ENCODE measurements at places on chromosomes 1 and 21.

- DNase-seq, result no peak
Observed at GRCh38 chr1:118862755-118863154, 125.4 kb downstream of the TBX15 start.

DNA sequence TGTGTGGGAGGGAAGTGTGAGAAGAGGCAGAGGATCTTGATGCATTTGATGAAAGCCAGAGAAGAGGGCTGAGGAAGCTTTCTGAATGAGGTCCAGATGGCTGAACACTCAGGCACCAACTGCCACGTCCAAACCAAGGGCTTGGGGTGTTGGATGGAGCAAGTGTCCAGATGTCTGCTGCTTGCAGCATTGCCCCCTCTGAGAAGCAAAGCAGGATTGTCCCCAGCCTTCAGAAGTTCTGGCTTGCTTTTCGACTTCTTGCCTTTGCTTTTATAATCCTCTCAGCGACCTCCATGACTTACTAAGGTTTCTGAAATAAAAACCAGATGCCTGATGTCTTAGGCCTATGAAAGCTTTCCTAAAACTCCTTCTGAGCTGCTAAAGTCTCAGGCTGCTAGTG lies 182.5 kb downstream of the HUNK start:
- peak; percentile 42 for DNase-seq

DNA sequence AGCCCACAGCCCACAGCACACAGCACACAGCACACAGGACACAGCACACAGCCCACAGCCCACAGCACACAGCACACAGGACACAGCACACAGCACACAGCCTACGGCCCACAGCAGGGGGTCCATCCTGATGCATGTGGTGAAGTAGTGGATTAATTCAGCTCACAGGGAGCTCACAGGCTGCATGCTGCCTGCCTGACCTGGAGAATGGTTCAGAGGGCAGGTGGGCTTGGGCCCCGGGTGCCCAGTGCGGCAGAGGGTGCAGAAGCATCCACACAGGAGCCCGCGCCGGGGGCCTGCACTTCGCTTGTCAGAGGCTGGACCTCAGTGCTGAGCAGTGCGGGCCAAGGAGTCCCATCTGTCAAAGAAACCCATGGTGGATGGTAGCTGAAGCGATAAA lies 21.1 kb upstream of the AJAP1 start:
- DNase-seq, result no peak

DNA sequence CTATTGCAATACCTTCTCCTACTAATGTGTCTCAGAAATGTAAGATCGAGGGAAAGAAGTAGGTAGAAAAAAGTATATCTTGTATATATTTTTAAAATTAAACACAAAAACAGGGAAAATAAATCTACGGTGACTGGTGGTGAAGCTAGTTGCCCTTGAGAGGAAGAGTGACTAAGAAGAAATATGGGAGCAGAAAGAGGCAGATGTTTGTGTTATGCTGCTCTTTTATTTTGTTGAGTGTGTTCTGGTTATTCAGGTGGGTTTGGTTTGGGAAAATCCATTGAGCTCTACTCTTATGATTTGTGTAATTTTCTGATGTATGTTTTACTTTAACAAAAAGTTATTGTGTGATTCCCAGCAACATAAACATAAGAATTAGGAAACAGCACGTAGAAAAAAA lies 444.9 kb upstream of the B3GALT2 start:
- DNase-seq, result no peak

DNA sequence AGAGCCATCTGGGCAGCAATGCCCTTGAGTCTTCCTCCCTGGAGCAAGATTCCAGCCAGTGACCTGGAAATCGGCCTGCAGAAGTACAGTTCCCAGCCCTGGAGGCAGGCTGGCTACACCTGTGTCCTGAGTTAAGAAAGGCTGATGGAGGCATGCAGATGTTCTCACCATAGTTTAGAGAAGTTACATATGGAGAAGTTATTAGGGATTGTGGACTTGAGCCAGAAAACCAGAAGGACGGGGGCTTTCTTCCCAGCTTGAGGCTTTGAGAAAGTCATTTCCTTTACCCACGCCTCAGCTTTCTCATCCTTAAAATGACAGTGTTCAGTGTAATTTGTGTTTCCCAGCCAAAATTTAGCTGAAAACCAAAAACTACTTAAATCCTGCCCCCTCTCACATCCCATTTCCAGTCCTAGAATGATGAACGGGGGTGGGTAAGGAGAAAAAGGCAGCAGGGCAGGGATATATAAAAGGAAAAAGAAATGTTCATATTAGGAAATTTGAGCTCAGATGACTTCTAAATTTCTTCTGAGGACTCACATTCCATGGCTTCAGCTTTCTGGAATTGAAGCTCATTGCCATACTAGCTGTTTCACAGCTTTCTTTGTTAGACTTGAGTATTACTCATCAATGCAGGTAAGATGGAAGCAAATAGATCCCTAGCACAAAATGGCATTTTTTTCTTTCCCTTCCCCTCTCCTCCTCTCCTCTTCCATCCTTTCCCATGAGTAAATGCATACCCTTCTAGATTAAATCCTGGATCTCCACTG lies 14.4 kb upstream of the C8B start:
- DNase-seq, result no peak

- no peak for DNase-seq
Observed at GRCh38 chr21:22885614-22886013, 1887.4 kb downstream of the NCAM2 start.

DNA sequence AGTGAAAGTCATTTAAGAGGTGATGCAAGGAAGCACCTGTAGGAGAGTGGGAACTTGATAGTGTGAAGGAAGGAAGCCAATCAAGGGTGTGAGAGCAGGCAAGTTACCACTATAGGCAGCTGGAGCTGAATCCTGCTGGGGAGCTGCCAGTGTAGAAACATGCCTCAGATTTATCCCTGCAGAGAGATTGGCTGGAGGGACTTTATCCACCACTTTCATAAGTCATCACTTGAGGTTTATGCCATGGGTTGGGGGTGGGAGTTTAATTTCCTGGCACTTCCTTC lies 443.6 kb downstream of the PLPP3 start:
- no peak for DNase-seq

DNA sequence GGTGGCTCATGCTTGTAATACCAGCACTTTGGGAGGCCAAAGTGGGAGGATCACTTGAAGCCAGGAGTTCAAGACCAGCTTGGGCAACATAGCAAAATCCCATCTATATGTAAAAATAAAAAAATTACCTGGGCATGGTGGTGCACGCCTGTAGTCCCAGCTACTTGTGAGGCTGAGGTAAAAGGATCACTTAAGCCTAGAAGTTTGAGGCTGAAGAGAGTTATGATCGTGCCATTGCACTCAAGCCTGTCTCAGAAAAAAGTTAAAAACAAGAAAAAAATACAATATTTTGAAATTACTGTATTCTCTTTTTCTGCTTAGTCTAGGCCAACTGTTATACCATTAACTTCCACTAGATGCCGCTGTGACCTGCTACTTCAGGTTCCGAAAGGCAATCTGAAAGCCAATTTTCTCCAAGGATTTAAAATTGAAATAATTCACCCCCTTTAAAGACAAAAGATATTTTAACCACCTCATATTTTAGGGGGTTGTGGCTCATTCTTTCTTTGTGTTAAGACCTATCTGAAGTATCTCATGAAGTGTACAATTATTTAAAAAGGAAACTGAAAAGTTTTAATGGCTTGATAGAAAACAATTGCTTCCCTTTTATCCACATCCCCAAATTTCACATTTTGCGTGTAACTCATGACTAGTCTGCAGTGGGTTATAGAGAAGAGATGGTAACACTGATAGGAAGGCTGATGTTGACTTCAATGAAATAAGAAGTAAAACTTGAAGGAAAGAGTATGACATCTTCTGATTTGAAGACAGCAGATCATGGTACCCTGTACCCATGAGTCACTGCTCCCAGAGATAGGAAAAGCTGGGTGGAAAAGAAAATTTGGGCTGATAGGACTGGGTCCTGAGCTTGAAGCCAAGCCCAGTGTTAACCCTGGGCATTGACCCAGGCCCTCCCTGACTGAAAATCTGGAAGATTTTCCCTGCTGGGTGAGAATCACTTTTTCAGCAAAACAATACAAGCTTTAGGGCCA lies 24.4 kb upstream of the CLDN14 start:
- peak; percentile 47 for DNase-seq

DNA sequence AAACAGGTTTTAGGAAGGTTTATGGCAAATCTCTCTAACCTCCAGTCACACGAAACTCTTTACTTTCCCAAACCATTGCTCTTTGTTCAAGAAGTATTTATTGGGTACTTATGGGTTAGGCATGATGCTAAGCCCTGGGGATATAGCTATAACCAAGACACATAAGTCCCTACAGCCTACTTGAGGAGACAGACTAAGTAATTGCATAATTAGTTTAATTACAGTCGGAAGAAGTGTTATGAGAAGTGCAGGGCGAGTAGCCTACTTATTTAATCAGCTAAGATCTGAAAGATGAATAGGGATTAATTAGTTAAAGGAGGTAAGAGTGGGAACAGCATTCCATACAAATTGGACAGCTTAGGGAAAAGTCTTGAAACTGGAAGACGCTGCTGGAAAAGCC lies 13.2 kb upstream of the NASP start:
- no peak for DNase-seq

- DNase-seq, result peak; percentile 6
Observed at GRCh38 chr1:91617285-91617765, 116.7 kb downstream of the CDC7 start.

DNA sequence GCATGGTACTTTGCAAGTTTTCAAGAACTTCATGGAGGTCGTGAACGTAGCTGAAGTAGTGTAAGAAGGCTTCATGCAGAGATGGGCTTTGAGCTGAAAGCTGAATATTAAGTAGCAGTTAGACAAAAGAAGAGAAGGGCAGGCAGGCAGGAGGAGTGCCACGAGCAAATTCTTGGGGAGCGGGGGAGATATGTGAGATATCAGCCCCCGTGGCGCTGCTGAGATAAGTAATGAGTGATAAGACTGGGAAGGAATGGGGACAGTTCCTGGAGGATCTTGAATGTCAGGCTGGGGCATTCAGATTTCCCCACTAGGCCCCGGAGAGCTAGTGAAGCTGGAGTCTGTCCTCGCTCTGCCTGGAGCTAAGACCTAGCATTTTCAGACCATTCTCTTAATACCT lies 27.9 kb upstream of the KIRREL1 start:
- no peak for DNase-seq

- DNase-seq, result peak; percentile 61
Observed at GRCh38 chr21:31347435-31348032, 3.5 kb upstream of the TIAM1 start.

GRCh38 chr1:112869895-112870294 lies 86.1 kb downstream of the SLC16A1 start:
- no peak for DNase-seq

DNA sequence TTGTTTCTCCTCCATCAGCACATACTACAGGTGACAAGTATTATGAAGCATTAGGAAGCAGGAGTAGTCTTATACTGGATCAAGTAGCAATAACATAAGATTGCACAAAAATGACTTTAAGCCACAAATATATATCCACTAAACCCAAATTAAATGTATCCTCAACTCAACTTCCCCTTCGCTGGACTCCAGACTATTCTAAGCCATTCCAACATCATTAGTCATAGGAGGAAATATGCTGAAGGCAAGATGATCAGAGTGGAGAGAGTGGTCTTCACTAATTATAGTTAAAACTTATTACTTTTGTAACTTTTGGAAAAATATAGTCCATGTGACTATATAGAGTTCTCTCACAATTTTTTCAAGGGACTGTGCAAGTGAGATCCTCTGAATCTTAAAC lies 390.7 kb upstream of the ZP4 start:
- no peak for DNase-seq

DNA sequence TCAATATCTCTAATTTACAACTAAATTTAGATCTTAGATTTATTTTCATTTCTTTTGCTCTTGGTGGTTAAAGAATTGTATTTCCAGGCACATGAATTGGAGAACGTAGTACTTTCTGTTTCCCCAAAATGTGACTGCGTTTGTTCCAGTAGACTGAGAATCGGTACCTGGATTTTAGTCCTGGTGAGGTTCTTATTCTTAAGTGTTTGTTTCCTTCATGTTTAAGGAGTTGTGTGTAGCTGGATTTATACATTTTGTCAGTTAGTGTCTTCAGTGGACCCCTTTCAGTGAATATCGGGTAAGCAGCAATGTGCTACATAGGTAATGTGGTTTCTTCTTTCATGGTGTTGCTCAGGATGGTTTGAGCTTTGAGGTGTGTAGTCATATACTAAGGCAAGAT lies 6.8 kb downstream of the MIER1 start:
- DNase-seq, result no peak

DNA sequence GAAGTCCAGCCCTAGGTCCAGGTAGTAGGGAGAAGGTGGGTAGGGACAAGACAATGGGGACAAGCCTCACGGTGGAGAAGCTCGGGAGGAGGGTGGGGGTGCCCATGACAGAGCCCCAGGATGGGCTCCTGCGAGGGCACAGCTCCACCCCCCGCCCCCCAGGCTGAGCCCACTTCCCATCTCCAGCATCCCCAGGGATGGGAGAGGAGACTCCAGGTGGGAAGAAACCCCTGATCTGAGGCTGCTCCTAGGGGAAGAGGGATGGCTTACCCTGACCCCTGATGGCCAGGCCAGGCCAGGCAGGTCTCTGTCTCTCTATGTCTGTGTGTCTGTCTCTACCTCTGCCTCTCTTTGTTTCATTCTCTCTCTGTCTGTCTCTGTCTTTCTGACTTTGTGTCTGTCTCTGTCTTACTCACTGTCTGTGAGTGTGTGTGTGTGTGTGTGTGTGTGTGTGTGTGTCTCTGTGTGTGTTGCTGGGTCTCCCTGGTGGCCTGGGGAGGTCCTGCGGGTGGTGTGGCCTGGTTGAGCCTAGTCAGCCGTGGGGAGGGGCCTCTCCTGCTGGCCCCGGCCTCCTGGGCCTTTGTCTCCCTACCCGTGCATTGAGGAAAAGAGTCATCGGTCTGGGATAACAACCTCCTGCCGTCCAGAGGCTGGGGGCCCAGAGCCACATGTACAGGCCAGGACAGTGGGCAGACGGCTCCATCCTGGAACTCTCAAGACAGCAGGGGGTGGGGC lies 45.7 kb downstream of the WNT9A start:
- no peak for DNase-seq

DNA sequence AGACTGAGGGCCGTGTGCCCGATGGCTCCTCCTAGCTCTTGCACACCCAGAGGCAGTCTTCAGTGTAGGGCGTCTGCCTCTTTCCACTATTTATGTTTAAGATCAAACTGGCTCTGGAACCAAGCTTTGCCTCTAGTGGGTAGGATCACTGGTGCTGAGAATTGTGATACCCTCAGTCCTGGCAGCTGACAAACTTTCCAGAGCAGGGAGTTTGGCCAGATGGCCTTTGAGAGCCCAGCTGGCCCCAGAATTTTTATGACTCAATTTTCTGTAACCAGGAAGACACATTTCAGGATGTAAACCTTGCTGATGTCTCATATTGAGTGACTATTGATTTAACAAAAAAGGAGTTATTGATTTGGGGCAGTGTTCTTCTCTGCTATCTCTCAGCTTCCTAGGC lies 6.7 kb downstream of the COQ8A start:
- DNase-seq, result peak; percentile 47

- no peak for DNase-seq
Observed at GRCh38 chr1:118084400-118084799, 100.6 kb downstream of the SPAG17 start.

DNA sequence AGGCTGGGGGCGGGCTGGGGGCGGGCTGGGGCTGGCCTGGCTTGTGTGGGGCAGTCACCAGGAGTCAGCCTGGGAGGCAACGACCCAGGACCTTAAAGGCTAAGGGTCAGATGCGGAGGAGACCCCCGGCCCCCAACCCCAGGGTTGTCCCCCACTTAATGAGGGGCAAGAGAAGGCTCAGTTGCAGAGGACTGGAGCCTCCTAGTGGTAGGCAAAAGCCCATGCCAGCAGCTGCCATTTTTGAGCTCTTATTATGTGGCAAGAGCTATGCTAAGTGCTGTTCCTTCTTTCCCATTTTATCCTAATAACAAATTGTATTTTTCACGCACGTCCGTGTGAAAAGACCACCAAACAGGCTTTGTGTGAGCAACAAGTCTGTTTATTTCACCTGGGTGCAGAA lies 8.0 kb downstream of the KIAA1614 start:
- DNase-seq, result no peak

- no peak for DNase-seq
Observed at GRCh38 chr1:220011620-220012019, 34.7 kb downstream of the EPRS1 start.

All from NCI-H1694 treated with DMSO at 0.1 percent for 48 hours (cell line).